Central memory CD4-positive, alpha-beta T cell (primary cell): ENCODE measurements at places on chromosomes 6 and 20.

DNA sequence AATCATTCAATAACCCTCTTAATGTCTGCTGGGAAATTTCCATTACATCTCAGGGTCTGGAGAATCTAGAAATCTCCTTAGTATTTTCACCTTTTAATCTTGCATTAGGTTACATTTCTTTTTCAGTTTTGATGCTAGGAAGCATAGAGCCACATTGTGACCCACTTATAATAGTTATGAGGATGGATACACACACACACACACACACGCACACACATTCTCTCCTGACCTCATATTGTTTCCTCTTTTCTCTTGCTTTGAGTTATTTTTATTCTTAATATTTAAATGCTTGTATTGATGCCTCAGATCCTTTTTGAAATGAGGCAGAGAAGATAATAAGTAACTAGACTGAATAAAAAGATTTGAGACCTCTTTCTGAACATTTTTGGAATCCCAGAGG is 128.4 kb downstream of the KLHL32 start:
- no peak for DNase-seq

- no peak for DNase-seq
Observed at GRCh38 chr6:106086814-106087175, 659 bp downstream of the PRDM1 start.

- no peak for DNase-seq
Observed at GRCh38 chr6:110095101-110095500, 84.4 kb downstream of the WASF1 start.

- no peak for DNase-seq
Observed at GRCh38 chr6:124026694-124027093, 223.0 kb downstream of the NKAIN2 start.

- DNase-seq = no peak
Observed at GRCh38 chr6:106128981-106129781, 43.0 kb downstream of the PRDM1 start.

DNA sequence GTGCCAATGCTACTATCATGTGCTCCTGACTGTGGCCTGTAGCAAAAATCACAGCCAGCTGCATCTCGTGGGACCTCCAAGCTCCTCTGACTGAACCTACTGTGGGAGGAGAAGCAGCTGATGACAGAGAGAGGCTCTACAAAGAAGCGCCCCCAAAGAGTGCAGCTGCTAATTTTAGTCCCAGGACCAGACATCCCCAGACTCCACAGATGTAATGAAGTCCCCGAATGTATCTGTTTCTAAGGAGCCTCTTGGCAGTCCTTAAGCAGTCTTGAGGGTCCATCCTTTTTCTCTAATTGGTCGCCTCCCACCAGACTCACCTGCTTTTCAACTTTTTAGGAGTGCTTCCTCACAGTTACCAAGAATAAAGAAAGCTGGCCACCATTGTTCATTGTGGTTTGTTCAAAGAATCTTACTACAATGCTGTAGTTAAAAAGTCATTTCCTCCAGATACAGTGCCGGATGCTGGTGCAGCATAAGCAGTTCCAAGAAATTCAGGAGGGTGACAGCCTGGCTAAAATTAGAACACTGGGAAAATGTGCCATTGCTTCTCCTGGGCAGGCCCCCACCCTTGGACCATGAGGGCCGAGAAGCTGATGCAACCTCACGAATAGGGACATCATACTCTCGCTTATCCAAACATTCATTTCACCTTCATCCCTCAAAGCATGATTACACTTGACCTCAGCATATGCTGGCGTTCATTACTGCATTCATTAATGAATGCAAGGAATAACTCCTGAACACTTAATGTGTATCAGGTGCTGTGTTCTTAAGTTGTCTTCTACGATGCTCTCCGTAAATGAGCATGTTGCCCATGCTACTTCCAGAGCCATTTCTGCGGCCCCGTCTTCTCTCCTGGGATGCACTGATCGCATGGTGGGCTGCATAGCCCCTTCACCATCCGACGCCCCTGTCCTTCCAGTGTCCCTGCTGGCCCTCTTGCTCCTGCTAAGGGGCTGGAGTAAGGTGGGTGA is 66.4 kb downstream of the LY86 start:
- DNase-seq = peak; percentile 24

- DNase-seq = no peak
Observed at GRCh38 chr20:36271639-36272546, 34.2 kb upstream of the DLGAP4 start.

DNA sequence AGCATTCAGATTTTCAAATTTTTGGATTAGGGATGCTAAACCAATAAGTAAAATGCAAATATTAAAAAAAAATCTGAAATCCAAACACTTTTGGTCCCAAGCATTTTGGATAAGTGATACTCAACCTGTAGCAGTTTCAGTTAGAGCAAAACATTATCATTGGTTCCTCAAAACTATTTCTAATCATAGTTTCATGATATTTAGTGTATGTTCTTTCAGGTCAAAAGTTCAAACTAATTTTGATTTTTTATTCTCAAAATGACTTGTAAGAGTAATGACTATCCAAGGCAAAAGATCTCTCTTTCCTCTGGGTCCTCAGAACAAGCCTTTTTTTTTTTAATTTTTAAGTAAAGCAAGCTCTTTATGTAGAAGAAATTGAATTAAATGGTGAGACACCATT is 64.0 kb upstream of the TFB1M start:
- no peak for DNase-seq

- no peak for DNase-seq
Observed at GRCh38 chr20:36507746-36508145, 33.6 kb upstream of the MYL9 start.

DNA sequence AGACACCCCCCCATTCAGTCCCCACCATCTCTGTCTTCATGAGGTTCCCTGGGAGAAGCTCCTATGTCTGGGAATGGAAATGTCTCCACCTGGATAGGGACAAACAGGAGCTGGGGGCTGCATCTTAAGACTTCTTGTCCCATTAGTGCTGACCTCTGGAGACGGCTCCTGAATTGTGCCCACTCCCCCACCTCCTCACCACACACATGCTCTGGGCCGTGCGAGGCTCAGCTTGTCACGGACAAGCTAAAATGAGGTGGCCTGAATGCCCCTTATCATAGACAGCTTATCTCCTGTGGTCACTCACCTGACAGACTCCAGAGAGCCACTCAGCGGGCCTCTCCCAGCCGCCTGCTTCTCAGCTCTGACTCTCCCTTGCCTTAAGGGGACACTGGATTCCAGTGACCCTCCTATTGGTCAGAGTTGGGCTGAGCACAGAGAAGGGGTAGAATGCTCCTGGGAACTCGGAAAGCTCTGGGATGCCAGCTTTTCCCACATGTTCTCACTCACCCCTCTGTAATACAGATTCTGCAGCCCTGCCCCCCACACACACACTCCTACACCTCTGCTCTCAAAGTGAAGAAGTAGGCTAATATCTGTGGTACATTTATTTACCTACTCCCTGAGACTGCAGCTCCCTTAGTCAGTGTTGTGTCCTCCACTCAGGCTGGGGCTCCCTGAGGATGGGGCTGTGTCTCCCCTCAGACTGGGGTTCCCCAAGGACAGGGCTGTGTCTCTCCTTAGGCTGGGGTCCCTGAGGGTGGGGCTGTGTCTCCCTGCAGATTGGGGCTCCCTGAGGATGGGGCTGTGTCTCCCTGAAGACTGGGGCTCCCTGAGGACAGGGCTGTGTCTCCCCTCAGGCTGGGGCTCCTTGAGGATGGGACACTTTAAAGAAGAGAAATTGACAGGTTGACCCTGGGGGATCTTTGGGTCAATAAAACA is 167.5 kb downstream of the VEGFA start:
- no peak for DNase-seq

GRCh38 chr6:66796987-66797386 is 1090.0 kb upstream of the EYS start:
- DNase-seq = no peak

DNA sequence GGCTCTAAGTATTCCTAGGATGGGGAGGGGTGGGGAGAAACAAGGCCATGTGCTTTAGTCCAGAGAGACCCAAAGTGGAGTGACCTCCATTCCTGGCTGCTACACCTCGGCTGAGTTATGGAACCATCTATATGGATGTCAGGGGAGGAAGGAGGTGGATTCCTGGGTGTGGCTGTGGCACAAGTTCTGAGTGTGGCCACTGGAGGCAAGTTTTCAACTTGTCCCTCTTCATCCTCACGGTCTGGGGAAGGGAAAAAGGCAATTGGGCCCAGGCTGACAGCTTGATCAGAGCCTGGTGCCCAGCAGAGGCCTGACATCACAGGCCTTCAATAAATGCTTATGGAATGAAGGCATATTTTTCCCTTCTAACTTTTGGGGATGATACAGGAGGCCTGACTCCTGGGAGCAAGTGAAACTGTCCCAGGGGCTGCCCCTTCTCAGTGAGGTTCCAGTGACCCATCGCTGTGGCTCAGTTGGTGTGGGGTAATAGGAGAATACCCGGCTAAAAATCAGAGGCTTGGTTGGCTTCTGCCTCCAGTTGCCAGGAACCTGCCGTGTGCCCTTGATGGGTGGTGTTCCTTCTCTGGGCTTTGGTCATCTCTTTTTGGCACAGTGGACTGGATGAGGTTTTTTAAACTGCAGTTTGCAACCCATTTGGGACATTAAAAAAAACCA is 1.8 kb upstream of the ITPR3 start:
- no peak for DNase-seq

DNA sequence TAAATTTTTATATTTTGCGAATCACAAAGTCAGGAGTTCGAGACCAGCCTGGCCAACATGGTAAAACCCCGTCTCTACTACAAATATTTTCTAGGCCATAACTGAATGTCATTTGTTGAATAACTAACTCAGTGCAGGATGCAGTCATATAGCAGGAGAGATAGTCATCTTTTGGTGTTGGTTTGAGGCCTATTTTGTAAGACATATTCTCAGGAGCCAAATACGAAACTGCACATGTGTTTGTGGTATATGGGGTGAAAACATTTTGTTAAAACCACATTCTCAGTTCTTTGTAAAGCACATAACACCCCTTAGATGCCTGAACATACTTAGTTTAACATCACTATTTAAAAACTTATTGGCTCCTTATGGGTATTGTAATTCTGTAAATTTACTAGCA is 4.7 kb upstream of the ENPP5 start:
- DNase-seq = peak; percentile 49

- no peak for DNase-seq
Observed at GRCh38 chr6:138680085-138680484, 93.5 kb upstream of the CCDC28A start.

DNA sequence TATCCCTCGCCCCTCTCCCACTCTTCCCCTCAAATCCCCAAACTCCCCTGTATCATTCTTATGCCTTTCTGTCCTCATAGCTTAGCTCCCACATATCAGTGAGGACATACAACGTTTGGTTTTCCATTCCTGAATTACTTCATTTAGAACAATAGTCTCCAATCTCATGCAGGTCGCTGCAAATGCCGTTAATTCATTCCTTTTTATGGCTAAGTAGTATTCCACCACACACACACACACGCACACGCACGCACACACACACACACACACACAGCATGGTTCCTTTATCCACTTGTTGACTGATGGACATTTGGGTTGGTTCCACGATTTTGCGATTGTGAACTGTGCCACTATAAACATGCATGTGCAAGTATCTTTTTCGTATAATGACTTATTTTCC is 112.7 kb downstream of the KIF13A start:
- no peak for DNase-seq

GRCh38 chr20:45975686-45976085 is 3.7 kb upstream of the ZNF335 start:
- no peak for DNase-seq

GRCh38 chr20:34045930-34046725 is 52.4 kb downstream of the RALY start:
- DNase-seq = no peak

GRCh38 chr6:163147994-163148393 is 266.5 kb upstream of the QKI start:
- no peak for DNase-seq

DNA sequence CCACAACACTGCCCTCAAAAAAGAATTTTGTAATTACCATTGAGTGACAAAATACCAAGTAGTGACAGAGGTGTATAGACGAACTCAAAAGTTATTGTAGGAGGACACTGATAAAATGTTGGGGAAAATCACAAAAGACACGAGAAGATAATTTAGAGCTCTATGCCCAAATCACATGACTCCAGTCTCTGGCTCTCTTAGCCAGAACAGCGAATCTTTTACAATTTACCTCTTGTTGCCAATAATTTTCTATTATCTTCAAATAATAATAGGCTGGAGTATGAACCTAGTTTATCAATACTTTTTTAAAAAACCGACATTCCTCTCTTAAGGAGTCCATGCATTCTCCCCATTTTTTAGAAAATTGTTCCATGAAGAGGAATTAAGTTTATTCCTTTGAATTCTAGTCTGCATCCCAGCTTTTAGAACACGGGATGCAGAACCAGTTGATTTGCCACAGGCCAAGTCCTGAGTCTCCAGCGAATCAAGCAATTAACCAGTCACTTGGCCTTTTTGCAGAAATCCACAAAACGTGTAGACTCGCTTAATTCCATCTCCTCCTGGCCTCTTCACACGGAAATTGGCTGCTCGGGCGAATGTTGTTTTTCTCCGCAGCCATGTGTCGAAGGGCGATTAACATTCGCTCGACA is 507 bp upstream of the RIPPLY2 start:
- no peak for DNase-seq

GRCh38 chr6:158131926-158132325 is 36.1 kb downstream of the SERAC1 start:
- no peak for DNase-seq

- DNase-seq = no peak
Observed at GRCh38 chr20:16711661-16712258, 18.1 kb upstream of the SNRPB2 start.

DNA sequence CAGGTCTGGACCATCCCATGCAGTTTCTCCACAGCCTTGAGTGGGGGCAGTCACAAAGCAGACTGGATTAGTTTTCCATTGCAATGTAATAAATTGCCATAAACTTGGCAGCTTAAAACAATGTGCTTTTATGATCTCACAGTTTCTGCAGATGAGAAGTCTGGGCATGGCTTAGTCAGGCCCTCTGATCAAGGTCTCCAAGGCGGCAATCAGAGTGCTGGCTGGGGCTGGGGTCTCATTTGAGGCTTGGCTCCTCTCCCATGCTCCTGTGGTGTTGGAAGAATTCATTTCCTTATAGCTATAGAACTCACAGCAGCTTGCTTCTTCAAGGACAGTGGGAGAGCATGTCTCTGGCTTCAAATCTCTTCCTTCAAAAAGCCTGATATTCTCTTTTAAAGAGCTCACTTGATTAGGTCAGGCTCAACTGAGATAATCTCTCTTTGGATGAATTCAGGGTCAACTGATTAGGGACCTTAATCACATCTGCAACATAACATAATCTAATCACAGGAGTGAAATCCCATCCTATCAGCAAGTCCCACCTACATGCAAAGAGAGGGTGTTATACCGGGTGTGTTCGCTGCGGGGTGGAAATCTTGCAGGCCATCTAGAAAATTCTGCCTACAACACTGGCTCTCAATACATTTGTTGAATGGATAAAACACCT is 77.4 kb upstream of the SULF2 start:
- DNase-seq = no peak

DNA sequence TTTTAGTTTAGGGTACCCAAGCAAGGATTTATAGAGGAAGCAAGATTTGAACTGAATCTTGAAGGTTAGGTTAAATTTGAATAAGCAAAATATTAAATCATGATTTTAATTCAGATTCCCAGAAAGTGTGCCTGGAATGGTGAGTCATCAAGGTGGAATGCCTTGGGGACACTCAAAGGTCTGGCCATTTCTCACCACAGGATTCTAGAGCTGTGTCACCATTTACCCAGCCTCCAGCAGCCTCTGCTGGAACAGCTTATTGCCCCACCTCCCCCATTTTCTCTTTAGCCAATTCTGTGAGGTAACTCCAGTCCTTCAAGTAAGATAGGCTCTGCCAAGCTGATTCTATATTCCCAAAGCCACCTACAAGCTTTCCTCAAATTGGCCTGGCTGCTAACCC is 181.4 kb downstream of the SIM1 start:
- DNase-seq = no peak

- DNase-seq = no peak
Observed at GRCh38 chr20:17443131-17443858, 87.9 kb downstream of the BFSP1 start.

GRCh38 chr6:31631209-31631608 is 10.7 kb downstream of the PRRC2A start:
- DNase-seq = no peak
